ENCODE measurements at places on chromosomes 1 and 21. TPM values are rescaled to one million over a fixed set of nuclear protein-coding genes. Genes with fewer than 3 reads are reported as not detected.

Gene TNFRSF9
- 26.8 TPM for total RNA-seq

Gene FCER1G
- 2.2 TPM for total RNA-seq

DNA sequence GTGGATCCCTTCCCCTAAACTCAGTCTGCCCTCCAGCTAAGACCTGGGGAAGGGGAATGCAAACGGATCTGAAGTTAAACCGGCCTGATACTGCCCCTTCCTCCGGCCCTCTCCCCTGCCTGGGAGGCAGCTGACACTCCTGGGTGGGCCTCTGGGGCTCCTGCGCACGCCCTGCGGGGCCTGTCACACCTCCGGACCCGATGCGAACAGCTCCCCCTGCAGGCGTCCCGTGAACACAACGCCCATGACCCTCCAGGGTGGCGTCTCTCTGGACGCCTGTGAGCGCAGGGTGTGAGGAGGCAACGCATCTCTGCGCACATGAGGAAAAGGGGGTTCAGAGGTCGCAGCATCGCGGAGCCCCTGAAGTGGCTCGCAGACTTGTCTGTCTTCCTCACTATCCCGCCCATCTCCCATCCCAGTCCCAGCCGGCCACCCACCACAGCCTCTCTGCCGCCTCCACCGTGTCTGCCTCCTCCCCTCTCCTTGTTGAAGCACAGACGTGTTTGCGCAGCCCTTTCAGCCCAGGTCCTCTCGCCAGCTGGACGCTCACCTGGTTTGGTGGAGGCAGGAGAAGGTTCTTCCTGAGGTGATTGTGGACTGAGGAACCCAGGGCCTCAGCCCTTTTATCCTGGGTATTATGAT lies 421 bp upstream of the LCE3A start:
- DNase-seq, result peak; percentile 63
- peaks cover 12% of the 10 kb centered on the region for H3K27me3 ChIP-seq
- H3K4me1 ChIP-seq, result peaks cover 6% of the 10 kb centered on the region
- no peak overlapping the region for H3K27ac ChIP-seq
- H3K4me3 ChIP-seq, result no peak overlapping the region

GRCh38 chr1:10704368-10704882 lies 92.0 kb downstream of the CASZ1 start:
- H3K36me3 ChIP-seq, result no peaks in the 10 kb centered on the region
- H3K27me3 ChIP-seq, result peaks cover 2% of the 10 kb centered on the region
- no peaks in the 10 kb centered on the region for H3K4me1 ChIP-seq
- no peak overlapping the region for H3K27ac ChIP-seq
- no peak overlapping the region for H3K4me3 ChIP-seq

Gene CYP4X1
- total RNA-seq, result not detected

Gene PTPN22
- total RNA-seq, result 52.6 TPM

Gene AUNIP
- total RNA-seq, result 9.6 TPM

Measured in activated CD4-positive, alpha-beta T cell treated with anti-CD3 and anti-CD28 coated beads for 36 hours (primary cell).